Activated CD4-positive, alpha-beta T cell treated with anti-CD3 and anti-CD28 coated beads, Interleukin-2, amount 50 U/mL, for 16 hours (primary cell): ENCODE measurements at places on chromosomes 6 and 20.

DNA sequence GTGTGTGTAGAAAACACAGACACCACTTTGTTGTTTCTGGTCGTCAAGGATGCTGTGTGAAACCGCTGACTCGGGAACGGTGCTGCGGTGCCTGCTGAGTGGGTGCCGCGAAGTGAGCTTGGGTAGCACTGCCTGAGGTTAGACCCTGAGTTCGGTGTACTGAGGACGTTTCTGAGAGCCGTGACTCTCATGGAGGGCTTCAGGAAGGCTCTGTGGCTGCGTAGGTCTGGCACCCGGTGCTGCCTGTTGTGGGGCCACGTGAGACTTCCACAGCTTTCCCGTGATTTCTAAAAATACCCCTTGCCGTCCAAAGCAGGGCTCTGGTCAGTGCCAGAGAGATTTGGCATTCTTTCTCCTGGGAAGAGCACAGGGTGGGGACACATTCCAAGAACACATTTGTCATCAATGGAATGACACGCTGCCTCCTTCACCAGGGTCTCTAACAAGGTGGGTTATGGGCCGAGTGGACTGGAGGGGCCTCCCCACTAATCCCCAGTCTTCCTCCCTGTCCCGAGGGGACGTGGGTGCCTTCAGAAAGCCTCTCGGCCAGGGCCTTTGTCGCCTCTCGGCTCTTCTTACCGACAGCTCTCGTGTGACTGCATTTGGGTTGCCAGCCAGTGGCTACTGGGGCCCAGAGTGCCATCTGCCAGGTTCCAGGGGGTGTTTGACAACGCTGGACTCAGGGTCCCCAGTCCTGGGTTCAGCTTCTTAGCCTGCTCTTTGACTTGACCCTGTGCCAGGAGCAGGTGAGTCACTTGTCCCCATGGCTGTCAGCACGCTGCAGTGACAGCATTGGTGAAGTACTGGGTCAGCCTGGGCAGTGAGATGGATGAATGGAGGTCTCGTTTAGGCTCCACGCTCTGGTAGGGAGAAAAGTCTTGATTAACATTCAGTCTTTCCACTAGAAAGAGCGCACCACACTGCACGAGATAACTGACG lies 62.2 kb downstream of the SYNJ2 start:
- DNase-seq, result no peak

GRCh38 chr6:41284726-41285125 lies 1.8 kb downstream of the TREM1 start:
- DNase-seq, result no peak

GRCh38 chr20:62480318-62480717 lies 4.5 kb upstream of the GATA5 start:
- DNase-seq, result no peak

DNA sequence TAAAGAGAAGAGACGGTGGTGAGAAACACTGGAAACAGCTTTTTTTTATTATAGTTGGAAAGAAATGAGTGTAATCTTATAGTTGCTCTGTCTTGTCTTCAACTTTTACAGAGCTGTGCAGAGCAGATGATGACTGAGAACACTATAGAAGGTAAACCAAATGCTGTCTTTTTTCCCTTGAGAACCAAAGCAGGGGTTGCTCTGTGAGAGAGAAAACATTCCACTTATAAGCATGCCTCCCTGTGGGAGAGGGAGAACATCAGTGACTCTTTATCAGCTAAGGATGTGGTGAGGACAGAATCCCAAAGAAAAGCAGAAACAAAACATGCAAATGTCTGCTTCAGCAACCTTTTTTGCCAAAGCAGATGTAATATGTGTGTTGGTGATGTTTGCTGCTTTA lies 179.3 kb upstream of the HDDC2 start:
- DNase-seq, result no peak

GRCh38 chr6:87092435-87092834 lies 2.5 kb downstream of the CGA start:
- no peak for DNase-seq

- DNase-seq, result no peak
Measured at GRCh38 chr6:21961226-21961625, 335.6 kb downstream of the PRL start.

- no peak for DNase-seq
Measured at GRCh38 chr6:146650799-146651481, 52.2 kb downstream of the ADGB start.

- no peak for DNase-seq
Measured at GRCh38 chr6:28090917-28091586, 10.7 kb downstream of the ZNF165 start.

DNA sequence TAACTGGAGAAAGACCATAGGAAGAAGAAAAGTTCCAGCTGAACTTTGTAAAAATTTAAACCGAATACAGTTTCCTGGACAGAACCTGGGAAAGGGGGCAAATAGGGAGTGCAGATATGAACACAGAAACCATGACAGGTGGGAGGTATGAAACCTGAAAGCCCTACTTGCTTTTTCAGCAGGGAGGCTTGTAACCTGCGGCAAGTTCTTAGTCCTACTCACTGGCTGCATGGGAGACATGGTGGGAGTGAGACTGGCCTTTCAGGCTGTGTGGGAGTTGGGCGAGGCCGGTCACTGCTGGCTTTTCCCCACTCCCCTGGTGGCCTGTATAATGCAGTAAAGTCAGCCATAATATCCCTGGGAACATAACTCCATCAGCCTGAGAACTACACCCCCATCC lies 54.2 kb downstream of the ROS1 start:
- no peak for DNase-seq

GRCh38 chr6:29679962-29680361 lies 990 bp downstream of the ZFP57 start:
- DNase-seq, result no peak

DNA sequence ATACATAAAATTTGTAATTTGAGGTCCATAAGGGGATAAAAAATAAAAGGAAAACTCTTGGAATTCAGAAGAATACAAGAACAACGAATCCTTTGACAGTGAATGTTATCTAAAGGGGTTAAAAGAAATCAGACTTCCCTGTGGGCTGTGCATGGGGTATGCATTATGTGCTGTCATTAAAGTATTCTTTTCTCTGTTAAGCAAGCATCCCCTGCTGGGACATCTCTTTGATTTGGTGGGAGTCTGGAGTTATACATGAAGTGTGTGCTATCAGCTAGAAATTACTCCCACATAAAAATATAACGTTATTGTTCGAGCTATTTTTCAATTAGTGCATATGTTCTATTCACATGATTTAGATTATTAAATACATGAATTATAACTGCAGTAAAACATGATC lies 195.2 kb downstream of the CENPW start:
- DNase-seq, result no peak

GRCh38 chr20:31677553-31678260 lies 40.0 kb downstream of the COX4I2 start:
- DNase-seq, result no peak

DNA sequence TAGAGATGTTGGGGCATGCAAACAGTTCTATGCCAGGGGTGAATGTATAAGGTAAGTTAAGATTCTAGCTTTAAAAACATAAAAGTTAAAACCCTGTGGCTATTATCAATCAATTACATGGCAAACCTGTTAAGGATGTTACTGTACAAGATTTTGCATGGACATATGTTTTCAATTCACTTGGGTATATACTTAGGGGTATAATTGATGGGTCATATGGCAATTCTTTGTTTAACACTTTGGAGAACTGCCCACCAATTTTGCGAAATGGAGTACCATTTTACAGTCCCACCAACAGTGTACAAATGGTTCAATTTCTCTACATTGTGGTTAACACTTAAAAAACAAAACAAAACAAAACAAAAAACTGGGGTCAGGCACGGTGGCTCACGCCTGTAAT lies 9.4 kb upstream of the NCOA3 start:
- DNase-seq, result no peak

- no peak for DNase-seq
Measured at GRCh38 chr6:99185525-99185924, 163.9 kb downstream of the FAXC start.

GRCh38 chr6:45566882-45567281 lies 189.1 kb upstream of the SUPT3H start:
- DNase-seq, result no peak

GRCh38 chr6:21845439-21846140 lies 252.0 kb downstream of the SOX4 start:
- DNase-seq, result no peak

GRCh38 chr6:53959717-53960116 lies 151.5 kb upstream of the MLIP start:
- DNase-seq, result no peak

DNA sequence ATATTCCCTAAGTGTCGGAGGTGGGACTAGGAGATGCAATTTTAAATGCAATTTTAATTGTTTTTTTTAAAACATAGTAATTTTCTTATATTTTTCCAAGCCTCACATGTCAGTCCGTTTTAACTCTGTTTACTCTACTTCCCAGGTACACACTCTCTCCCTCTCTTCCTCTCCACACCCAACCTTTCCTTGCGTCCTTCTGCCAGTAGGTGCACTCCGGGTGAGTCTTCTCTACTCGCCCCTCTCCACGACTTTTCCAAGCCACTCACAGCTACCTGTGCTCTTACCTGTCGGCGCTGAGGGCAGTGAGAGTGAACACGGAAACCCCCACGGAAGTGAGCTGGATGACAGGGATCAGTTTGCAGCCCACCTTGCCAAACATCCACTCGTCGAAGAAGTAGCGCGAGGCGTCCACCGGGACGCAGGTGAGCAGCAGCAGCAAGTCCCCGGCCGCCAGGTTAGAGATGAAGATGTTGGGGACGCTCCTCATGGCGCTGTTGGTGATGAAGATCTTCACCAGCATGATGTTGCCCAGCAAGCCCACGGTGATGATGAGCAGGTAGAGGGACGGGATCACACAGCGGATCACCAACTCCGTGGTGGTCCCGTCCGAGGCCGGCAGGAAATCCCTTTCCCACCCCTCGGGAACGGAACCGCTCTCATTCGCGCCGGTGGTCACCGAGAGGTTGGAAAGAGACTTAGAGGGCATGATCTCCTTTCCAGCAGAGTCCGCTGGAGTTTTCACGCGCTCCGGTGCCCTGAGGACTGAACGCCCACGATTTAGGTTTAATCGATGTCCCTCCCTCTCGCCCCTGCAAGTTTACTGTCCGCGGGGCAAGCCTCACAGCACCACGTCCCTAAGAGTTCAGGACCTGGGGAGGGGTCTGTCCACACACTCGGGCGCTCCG lies 44.5 kb upstream of the GJE1 start:
- no peak for DNase-seq

DNA sequence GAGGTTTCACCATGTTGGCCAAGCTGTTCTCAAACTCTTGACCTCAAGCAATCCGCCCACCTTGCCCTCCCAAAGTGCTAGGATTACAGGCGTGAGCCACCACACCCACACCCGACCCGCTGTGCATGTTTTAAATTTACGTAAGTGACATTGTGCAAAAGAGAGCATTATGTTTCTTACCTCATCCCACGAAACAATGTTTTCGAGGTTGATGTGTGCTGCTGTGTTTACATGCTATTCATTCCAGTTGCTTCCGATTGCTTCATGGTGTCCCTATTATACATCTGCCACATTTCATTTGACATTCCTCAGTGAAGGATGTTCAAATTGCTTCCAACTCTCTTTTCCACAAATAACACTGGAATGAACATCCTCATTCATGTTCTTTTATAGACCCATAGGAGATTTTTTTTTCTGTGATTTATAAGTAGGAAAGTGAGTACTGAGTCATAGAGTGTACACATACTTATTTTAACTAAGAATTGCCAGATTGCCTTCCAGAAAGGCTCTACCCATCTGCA lies 403.9 kb upstream of the JARID2 start:
- DNase-seq, result no peak

DNA sequence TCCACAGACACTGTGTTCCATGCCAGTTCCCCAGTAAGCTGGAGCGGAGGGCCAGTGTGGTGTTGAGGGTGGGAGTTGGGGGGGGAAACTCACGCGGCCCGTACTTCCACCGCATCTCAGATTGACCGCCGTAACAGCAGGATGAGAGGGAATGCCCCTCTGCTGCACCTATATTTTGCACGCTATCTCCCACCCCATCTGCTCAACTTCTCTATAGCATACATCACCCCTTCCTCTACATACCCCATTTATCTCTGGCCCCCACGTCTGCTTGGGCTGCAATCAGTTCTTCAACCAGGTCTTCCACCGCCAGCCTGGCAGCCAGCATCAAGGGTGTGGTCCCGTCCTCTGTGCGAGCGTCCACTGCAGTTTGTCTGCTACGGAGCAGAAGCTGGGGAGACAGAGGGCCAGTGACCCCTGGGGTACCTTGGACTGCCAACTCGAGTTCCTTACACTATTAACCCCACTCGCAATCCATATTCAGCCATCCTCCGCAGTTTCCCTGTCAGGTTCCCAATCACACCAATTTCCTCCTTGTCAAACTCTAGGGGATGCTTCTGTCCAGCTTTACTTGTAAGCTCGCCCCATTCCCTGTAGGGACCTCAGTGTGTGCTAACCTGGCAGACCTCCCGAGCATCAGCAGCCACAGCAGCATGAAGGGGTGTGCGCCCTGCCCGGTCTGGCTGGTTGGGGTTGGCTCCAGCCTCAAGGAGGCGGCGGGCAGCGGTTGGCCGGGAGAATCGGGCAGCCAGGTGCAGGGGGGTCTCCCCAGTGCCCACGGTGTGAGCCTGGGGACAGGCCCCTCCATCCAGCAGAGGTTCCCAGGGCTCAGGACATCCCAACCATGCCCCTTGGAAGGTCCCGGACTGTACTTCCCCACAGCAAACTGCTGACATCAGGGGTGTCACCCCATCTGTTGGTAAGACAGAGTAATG lies 4.5 kb upstream of the GPSM3 start:
- no peak for DNase-seq

DNA sequence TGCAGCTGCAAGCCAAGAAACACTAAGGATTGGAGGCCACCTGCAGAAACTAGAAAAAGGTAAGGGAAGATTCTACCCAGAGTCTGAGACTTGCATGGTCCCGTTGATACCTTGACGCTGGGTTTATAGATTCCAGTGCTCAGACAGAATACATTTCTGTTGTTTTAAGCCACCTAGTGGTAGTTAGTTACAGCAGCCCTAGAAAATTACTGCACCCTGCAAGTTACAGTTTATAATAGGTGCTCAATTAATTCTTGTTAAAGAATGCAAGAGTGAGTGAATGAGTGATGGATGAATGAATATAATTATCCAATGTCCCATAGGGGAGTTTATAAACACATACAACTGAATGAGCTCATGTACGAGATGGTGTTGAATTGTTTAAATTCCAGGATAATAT lies 453.1 kb upstream of the SLC35B3 start:
- DNase-seq, result no peak

DNA sequence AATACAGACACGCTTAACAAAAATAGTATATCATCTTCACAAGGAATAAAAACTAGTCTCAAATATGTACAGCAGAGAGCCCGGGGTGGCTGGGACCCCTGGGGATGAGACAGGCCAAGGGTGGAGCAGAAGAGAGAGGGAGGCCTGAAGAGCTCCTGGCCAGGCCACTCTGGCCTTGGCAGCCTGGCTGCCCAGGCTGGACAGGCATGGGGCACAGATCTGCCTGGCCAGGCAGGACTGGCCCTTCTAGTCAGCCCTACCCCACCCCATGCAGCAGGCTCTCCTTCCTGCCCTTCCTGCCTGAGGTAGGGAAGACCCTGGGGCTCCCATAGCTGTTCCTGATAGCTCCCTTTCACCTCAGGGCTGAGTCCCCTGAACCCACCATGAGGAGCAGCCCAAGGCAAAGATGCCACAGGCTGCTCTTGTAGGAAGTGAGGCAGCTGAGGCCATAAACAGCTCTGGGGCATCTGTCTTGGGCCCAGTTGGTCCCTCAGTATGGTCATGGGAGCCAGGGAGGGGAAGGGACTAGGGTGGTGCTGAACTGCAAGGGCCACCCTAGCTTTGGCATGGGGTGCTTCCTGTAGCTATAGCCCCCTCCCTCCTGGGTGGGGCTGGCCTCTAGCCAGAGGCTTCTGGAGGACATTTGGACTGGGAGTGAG lies 27.1 kb downstream of the COX4I2 start:
- no peak for DNase-seq

- DNase-seq, result no peak
Measured at GRCh38 chr6:152423216-152424103, 213.7 kb downstream of the SYNE1 start.

GRCh38 chr6:155001482-155001881 lies 6.4 kb downstream of the TIAM2 start:
- DNase-seq, result no peak
